EH (cell line): ENCODE measurements at places on chromosomes 7 and 10.

GRCh38 chr10:124174071-124174566 lies 80.7 kb upstream of the CHST15 start:
- DNase-seq: no peak

DNA sequence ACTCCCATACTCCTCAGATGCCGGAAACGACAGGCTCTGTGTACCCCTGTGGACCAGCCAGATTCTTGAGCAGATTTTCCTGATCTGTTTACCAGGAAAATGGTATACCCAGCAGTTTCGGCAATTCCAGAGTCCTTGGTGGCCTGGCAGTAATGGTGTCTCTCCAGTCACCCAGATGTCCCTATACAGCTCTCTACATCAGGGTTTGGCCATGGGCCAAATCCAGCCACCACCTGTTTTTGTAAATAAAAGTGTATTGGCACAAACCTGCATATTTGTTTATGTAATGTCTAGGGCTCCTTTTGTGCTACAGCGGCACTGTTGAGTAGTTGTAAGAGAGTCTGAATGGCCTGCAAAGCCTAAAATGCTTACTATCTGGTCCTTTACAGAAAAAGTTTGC lies 491.3 kb downstream of the RPS24 start:
- no peak for DNase-seq

DNA sequence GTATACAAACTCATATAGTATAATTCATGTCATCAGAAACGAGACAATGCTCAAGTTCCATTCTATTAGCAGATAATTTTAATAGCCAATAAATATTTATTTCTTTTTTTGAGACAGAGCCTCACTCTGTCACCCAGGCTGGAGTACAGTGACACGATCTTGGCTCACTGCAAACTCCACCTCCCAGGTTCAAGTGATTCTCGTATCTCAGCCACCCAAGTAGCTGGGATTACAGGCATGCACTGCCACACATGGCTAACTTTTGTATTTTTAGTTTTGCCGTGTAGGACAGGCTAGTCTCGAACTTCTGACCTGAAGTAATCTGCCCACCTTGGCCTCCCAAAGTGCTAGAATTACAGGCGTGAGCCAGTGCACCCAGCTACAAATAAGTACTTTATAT lies 45.7 kb downstream of the ORC5 start:
- DNase-seq: no peak

DNA sequence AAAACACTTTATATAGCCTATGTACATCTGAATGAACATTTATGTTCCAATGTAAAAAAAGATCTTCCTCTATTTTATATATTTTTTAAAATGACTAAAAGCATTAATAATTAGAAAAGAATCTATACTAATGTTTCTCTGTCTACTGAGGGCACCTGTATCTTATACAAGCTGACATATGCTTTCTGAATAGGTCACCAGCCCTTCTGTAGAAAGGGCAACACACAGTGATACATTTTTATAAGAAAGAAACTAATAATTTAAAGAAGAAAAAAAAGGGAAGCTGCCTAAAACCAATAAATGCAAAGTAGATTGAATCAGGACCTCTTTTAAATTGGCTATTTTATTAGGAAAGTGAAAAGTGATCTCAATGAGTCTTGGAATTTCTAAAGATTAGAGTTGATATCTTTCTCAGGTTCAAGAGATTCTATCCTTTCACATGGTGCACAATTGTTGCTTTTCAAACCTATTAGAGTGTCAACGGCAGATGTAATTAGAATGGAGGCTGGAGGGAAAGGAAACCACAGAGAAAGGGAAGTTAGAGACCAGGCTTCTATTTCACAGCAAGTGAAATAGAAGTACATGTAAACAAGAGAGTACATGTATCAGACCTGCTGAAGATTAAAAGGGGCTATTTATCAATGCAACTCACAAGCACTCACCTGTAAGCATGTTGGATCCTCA lies 6.3 kb downstream of the MTPN start:
- DNase-seq: no peak
